A549 treated with CpdA at 1 μM for 4 hours (cell line): ENCODE measurements at places on chromosomes 11 and 22. TPM values are rescaled to one million over a fixed set of nuclear protein-coding genes. Genes with fewer than 3 reads are reported as not detected.

The GPR83 gene
- total RNA-seq: 0.06 to 0.14 TPM (median 0.09 TPM) in 5 replicates

The F2 gene
- total RNA-seq: 1.9 to 2.6 TPM (median 2.1 TPM) in 5 replicates

The SCGB1C1 gene
- total RNA-seq: not detected in 5 replicates

The DGAT2 gene
- 2.0 to 2.7 TPM (median 2.0 TPM) in 5 replicates for total RNA-seq

The FOSL1 gene
- total RNA-seq: 165 to 273 TPM (median 211 TPM) in 5 replicates

The TMPRSS5 gene
- total RNA-seq: 0.08 to 0.16 TPM (median 0.12 TPM) in 4 of 5 replicates, not detected in the other

The PKNOX2 gene
- not detected in 5 replicates for total RNA-seq

The OR8A1 gene
- not detected in 5 replicates for total RNA-seq

The APOBEC3B gene
- total RNA-seq: 29.0 to 34.9 TPM (median 30.1 TPM) in 5 replicates

The C2CD2L gene
- total RNA-seq: 4.2 to 7.6 TPM (median 7.0 TPM) in 5 replicates

The DDI1 gene
- not detected in 5 replicates for total RNA-seq

The CCND1 gene
- total RNA-seq: 194 to 241 TPM (median 205 TPM) in 5 replicates

The OR2AT4 gene
- 0.02 TPM in 1 of 5 replicates, not detected in the others for total RNA-seq

The SCUBE1 gene
- 0.03 to 0.15 TPM (median 0.14 TPM) in 5 replicates for total RNA-seq

The RIMBP3B gene
- total RNA-seq: 0.48 to 0.72 TPM (median 0.57 TPM) in 5 replicates

The RIMBP3C gene
- 0.10 to 0.26 TPM (median 0.24 TPM) in 5 replicates for total RNA-seq

The SPON1 gene
- total RNA-seq: 0.02 TPM in 1 of 5 replicates, not detected in the others

The SCGB1D2 gene
- total RNA-seq: not detected in 5 replicates

The MRGPRX4 gene
- total RNA-seq: not detected in 5 replicates

The OR52I2 gene
- total RNA-seq: not detected in 5 replicates

The TRIM22 gene
- total RNA-seq: 0.57 to 1.1 TPM (median 0.82 TPM) in 5 replicates

The DERL3 gene
- 0.22 to 0.64 TPM (median 0.52 TPM) in 5 replicates for total RNA-seq

The NUP160 gene
- total RNA-seq: 25.5 to 49.5 TPM (median 31.4 TPM) in 5 replicates

The DEUP1 gene
- not detected in 5 replicates for total RNA-seq

The BDNF gene
- 7.3 to 11.4 TPM (median 8.2 TPM) in 5 replicates for total RNA-seq

The ACR gene
- 0.06 to 0.08 TPM in 2 of 5 replicates, not detected in the others for total RNA-seq

The NRGN gene
- 5.5 to 11.1 TPM (median 10.7 TPM) in 5 replicates for total RNA-seq

The IFITM10 gene
- 0.79 to 1.9 TPM (median 1.0 TPM) in 5 replicates for total RNA-seq

The CBX6 gene
- 31.4 to 35.2 TPM (median 32.6 TPM) in 5 replicates for total RNA-seq

The MDK gene
- 14.0 to 23.4 TPM (median 21.1 TPM) in 5 replicates for total RNA-seq

The SLN gene
- total RNA-seq: 0.41 to 1.6 TPM (median 0.96 TPM) in 5 replicates
